Astrocyte (in vitro differentiated cells and primary cell): ENCODE measurements at places on chromosomes 4 and X. TPM values are rescaled to one million over a fixed set of nuclear protein-coding genes. Genes with fewer than 3 reads are reported as not detected.

PCDH10 gene
- total RNA-seq, result 9.1 and 12.5 TPM in 2 replicates

ADH7 gene
- total RNA-seq, result not detected in 2 replicates

GPRASP3 gene
- 4.9 and 8.0 TPM in 2 replicates for total RNA-seq

CXCL5 gene
- total RNA-seq, result 0.61 and 0.99 TPM in 2 replicates

DGKK gene
- 0.05 TPM in 1 of 2 replicates, not detected in the other for total RNA-seq

ANOS1 gene
- 10.0 and 15.3 TPM in 2 replicates for total RNA-seq

ARR3 gene
- total RNA-seq, result not detected in 2 replicates

ABLIM2 gene
- total RNA-seq, result 0.36 and 0.50 TPM in 2 replicates

PAGE4 gene
- not detected in 2 replicates for total RNA-seq

TAF7L gene
- total RNA-seq, result 0.27 and 0.29 TPM in 2 replicates

PLK4 gene
- total RNA-seq, result 2.8 and 3.6 TPM in 2 replicates

FAM9C gene
- total RNA-seq, result 0.16 TPM in 1 of 2 replicates, not detected in the other

- DNase-seq, result no peak
These were observed 289.2 kb downstream of the FBXW7 start for GRCh38 chr4:152246659-152247058.

GRCh38 chr4:62324215-62324614 lies 1124.1 kb downstream of the ADGRL3 start:
- DNase-seq, result peak; percentile 2

DNA sequence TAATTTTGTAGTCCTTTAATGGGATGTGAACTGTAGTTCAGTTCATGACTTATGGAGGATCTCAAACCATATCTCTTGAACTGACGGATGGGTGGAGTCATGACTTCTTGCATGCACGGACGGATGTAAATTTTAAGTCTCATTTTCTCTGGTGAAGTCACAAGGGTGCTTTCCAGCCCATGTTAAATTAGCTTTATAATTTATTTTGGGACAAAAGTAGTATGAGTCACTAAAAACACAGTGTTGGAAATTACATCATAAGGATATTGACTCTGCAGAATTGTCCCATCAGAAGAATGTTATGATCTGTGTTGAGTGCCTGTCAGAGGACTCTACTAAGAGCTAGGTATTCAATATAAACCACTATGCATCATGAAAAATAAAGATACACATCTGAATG lies 6.8 kb upstream of the PAGE5 start:
- no peak for DNase-seq

DNA sequence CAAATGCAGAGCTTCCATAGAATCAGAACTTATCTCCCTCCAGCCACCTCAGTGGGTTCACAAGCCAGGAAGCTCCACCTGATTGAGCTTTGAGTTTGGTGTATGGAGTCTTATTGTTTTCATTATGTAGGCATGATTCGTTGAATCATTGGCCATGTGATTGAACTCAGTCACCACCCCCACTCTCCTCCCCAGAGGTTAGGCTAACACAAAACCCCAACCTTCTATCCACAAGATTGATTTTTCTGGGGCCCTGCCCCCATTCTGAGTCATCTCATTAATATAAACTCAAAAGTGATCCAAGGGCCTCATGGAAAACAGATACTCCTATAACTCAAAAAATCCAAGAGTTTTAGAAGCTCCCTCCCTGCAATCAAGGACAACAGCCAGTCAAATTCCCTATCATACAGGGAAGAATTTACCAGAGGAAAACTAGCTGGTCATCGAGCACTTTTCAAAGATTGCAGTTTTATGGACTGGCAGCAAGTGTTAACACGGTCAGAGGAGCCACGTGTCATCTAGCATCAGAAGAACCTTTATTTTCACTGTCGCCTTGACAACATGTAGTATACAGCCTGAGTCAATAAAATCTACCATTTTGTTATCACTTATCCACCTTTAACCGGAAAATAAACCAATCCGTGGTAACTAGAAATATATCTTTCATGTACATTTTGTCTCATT lies 35.9 kb upstream of the GUCY1B1 start:
- DNase-seq, result peak; percentile 43

DNA sequence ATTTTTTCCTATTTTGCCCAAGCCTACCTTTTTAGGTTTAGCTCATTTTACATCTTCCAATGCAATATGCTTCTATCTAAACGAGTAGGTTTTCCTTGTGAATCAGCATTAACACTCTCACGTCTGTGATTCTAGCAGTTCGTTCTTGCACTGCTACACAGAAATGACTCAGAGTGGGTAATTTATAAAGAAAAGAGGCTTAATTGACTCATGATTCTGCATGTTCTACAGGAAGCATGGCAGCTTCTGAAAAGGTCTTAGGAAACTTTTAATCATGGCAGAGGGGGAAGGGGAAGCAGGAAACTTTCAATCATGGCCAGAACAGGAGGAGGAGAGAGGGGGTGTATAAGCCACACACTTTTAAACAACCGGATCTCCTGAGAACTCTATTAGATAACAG lies 44.9 kb downstream of the SPANXN1 start:
- DNase-seq, result no peak

DNA sequence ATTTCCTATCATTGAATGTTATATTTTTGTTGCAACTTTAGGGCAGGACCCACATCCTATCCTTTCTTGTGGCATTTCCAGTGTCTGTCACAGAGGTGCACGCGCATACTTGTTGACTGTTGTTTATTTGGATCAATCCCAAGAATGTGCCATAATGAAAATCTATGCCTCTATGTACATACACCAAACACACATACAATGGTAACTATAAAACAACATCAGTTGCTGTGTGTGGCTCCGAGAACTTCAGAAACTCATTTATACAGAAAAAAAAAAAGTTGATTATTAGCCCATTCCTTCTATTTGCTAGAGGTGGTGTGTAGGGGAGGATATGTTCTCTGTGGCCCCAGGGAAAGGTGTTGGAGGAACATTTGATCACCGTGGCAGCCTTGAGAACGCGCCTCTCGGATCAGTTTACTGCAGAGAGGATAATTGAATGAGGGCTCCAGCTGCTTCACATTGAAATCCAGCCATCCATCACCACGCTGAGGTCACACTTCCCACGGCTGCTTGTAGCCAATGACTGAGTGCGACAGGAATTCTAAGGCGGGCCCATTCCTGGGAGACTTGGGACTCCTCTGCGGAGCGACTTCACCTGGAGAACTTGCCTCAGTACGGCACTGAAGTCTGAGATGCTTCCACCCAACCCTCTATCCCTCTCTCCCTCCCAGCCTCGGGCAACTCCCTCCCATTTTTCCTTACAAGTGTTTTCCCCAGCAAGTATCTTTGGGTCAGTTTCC lies 19.5 kb downstream of the SMPX start:
- no peak for DNase-seq

GRCh38 chrX:10341309-10341708 lies 184.5 kb downstream of the CLCN4 start:
- no peak for DNase-seq

DNA sequence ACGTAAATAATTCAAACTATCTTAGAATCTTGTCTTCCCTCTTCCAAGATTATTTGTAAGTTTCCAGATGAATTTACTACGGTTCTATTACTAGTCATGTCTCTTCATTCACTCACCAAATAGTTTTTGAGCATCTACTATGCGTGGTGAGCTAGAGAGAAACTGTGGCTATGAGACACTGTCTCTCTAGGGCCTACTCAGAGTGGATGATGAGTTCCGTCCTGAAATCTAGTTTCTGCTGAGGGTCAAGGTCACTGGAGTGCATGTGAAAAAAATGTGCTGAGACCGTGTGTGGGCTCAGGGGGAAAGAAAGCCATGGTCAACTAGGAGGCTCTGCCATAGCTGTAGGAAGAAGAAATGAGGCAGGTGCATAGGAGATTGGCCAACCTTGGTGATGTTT lies 320.2 kb upstream of the GATB start:
- no peak for DNase-seq

- peak; percentile 58 for DNase-seq
These were observed 52.5 kb downstream of the LINC00632 start for GRCh38 chrX:140762061-140762460.

DNA sequence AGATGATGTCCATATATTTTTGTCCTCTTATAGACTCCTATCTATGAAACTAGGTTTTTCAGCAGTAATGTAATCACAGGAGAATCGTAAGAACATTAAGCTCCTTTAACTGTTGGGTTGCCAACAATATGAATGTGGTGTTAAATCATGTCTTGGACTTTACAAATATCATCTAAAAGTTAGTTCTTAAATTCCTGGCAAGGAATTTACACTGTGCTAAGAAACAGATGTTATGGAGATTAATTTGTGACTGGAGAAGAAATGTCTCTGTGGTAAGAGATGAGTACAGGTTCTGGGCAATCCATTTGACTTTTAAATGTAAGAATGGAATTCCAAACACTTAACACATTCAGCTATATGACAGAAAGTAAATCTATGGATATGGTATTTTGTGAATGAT lies 34.6 kb downstream of the CNKSR2 start:
- peak; percentile 6 for DNase-seq

GRCh38 chr4:74311696-74312313 lies 3.5 kb downstream of the EPGN start:
- peak; percentile 39 for DNase-seq

DNA sequence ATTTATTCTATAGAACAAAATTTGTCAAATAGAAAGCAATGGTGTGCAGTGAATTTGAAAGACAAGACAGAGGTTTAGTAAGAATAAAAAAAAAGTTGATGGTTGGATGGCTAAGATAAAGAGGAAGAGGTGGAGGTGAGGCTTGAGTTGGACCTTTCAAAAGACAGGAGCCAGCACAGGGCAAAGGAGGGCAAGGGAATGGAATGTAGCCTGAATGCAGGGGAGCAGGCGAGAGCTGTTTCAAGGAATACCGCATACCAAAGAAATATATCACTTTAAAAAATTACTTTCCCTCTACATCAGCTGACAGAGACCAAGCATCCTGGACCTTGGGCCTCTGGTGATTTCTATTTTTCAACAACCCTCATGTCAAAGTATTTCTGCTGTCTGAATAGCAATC lies 38.0 kb upstream of the CXXC4 start:
- no peak for DNase-seq

DNA sequence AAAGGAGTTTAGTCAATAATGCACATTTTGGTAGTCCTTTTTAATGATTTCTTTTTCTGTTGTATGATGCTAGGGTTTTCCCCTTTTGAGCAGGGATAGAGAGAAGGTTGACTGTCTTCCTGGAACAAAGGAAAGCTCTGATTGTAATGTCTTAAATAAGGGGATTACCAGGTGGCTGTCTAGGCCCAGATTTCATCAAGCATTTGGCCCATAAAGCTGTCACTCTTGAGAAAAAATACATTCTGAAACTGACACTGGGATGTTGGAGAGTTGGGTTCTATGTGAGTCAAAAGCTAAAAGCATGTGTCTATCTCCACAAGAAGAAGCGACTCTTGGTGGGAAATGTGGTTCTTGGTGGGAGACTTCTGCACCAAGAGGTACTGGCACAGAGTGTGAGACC lies 26.4 kb downstream of the KIAA1210 start:
- no peak for DNase-seq

DNA sequence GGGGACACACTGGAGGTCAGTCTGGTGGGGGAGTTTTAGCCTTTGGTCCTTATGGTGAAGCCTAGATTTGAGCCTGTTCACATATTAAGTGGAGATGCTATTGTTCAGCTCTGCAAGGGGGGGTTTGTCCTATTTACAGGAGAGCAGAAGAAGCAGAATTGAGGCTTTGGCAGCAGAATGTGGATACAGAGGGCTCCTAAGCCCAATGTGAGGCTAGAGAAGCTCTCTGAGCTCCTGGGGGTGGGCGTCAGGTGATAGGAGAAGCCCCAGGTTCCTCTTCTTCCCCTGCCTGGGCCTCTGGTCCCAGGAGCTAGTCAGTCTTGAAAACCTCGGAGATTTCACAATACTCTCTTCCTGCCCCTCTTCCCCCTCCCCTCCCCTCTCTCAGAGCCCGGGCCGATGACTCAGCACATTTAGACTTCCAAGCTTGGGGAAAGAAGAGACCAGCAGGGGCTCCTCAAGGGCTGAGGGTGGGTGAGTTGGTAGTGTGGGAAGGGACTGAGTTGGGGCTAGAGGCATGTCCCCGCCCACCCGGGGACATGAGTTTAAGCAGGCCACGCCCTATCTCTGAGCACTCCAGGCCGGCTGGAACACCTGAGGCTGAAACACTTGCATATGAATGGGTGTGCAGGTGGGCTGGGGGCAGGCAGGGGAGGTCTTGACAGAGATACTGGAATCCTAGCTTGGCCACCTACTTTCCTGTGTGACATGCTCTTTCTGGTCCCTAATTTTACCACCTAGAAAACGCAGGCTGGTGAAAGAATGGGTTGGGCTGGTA lies 3.4 kb downstream of the TFE3 start:
- peak; percentile 87 for DNase-seq

- DNase-seq, result peak; percentile 54
These were observed 77.4 kb downstream of the HPRT1 start for GRCh38 chrX:134537179-134537955.

- DNase-seq, result no peak
These were observed 23.9 kb downstream of the SRD5A3 start for GRCh38 chr4:55369968-55370367.

DNA sequence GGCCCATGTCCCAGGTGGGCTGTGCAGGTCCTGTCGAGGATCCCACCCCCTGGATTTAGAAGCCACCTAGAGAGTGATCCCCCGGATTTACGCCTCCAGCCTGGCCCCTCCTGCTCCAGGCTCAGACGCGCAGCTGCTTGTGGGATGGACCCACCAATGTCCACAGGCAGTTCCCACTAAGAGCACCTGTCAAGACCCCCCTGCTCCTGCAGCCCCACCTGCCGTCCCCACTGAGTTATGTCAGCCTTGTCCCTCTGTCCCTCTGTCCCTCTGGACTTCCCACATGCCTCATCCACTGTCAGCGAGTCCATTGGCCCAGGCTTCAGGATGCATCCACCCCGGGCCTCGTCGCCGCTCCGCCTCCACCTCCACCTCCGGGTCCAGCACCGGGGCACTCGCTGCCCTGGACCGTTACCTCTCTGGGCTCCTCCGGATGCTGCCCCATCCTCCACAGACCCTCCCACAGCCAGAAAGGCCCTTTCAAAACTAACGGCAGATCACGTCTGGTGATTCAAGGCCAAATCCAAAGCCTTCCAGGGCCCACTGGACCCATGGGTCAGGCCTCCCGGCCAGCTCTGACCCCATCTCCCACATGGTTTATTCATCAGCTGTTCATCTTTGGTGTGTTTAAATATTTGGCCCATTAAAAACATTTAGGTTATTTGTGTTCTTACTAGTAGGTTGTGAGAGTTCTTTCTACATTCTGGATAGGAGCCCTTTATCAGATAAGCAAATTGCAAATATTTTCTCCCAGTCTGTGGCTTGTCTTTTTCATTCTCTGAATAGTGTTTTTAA lies 28.3 kb downstream of the HTRA3 start:
- no peak for DNase-seq

GRCh38 chr4:158111241-158111640 lies 61.6 kb downstream of the GASK1B start:
- DNase-seq, result peak; percentile 13

GRCh38 chrX:57417827-57418226 lies 131.3 kb downstream of the FAAH2 start:
- no peak for DNase-seq

DNA sequence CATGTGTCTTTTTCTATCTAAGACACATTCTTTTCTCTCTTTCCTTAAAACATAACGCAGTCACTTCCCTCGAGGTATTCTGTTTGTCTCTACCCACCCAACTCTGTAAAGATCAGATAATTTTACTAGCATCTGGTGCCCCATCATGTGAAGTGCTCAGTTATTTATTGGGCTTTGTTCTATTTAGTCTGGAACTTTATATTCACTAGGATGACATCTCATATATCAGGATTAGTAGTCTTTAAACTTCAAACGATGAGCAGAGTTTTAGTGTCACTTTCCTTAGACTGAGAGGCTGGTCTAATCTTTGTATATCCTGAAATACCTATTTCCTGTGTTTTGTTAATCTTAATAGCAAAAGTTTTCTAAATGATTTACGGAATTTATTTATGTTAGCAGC lies 445.5 kb upstream of the NDST3 start:
- DNase-seq, result no peak
